NCI-H1436 (cell line): ENCODE measurements at places on chromosomes 6 and 20.

DNA sequence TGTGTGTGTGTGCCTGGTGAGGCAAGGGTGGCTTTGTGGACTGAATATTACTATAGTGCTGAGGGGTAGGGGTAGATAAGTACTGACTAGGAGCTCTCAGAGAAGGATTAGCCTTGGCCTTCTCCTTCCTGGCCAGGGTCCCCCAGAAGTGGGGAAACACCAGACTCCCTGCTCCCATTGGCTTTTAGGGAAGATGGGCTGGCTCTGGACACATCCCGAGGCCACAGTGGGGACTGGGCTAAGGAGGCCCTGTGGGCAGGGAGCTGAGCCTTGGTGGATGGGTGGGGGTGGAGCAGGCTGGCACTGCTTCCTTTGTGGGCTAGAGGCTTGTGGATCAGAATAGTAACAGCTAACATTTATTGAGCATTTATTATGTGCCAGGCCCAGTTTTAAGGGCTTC, 3.1 kb downstream of the EPB41L1 start:
- no peak for DNase-seq

- no peak for DNase-seq
Measured at GRCh38 chr6:55064711-55065420, 109.4 kb upstream of the HCRTR2 start.

DNA sequence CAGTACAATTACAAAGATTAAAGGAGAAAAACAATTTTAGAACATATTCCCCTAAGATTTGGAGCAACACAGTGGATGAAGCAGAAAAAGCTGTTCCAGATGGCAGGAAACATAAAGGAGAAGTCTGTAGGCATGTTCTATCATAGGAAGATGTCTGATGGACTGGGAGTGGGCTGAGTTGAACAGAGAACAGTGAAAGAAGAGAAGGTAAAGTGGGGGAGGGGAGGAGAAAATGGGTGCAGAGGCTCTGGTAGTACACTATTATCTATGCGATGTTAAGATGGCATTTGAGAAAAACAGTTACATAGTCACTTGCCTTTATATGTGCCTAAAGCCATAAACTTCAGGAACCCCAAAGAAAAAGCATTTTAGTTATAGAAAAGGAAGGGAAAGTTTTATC, 4.2 kb upstream of the PHIP start:
- DNase-seq: no peak

- no peak for DNase-seq
Measured at GRCh38 chr6:36688063-36688738, 9.4 kb upstream of the RAB44 start.

DNA sequence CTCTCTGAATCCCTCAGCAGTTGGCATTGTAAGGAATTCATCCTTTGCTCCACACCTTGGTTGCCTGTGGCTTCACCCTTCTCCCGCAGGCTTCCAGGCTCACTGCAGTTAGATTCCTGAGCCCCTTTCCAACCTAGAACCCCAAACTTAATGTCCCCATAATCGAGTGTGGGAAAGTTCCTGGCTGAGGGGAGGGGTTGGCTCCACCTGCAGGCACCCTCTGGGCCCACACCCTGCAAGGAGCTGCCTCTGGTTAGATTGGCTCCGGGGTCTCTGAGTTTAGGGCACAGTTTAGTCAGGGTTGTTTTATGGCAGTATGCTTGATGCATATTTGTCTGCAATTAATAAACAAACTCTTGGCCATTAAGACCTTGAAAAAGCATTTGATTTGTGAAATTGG, 63.4 kb downstream of the MTHFD1L start:
- no peak for DNase-seq

DNA sequence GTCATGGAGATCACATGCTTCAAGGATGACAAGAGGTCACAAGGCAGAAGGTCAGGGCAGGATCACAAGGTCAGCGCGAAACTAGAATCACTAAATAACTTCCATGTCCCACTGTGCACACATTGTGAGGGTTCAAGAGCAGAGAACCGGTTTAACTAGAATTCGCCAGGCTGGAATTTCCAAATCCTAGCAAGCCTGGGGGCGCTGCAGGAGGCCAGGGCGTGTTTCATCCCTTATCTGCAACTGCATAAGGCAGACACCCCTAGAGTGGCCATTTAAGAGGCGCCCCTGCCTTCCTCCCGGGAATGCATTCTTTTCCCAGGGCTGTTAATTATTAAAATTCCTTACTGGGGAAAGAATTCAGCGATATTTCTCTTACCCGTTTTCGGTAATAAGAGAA, 40.2 kb upstream of the SLC22A1 start:
- DNase-seq: no peak

- DNase-seq: peak; percentile 43
Measured at GRCh38 chr20:56187534-56188165, 60.9 kb upstream of the MC3R start.

GRCh38 chr6:151763303-151763702, 44.2 kb upstream of the ESR1 start:
- no peak for DNase-seq

- DNase-seq: no peak
Measured at GRCh38 chr6:154301839-154302752, 54.5 kb downstream of the IPCEF1 start.

GRCh38 chr6:105805501-105806023, 280.6 kb upstream of the PRDM1 start:
- no peak for DNase-seq

DNA sequence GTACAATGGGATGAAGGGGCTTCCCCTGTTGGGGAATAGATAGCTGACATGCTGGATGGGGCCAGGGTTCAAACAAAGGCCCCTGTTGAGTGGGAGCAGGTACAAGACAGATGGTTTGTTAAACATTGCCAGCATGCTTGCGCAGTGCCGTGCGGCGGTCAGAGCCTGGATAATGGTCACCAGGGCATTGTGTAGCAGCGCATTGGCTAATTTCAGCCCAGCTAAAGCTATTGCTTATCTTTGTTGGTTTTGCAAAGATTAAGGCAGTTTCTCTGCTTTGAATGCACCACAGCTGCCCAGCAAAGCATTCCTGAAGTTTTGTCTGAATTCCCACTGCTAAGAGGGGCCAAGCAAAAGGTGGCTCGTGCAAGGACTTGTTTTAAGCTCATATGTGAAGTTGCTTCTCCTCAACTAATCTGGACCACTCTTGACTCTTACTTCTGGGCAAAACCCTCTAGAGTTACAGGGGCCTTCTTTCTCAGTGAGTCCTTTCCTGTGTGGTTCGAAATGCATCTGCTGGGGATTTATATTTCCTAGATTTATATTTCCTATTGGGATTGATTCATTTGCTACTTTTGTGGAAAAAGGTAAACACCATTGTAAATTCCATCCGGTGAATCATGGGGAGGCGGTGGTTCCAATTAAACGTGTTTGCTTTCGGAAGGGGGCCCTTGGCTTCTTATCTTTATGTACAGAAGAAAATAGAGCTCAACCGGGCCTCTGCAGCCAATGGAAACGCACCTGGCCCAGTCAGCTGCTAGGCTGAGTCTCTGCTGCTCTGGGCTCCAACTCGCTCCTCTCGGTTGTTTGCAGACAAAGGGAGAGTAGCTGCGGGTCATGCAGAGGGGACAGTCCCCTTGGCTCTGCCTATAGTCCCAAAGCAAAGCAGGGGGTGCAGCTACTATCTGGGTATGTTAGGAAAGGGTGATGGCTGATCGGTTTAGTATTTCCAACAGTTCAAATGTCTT, 72.1 kb downstream of the FOXA2 start:
- peak; percentile 51 for DNase-seq

- no peak for DNase-seq
Measured at GRCh38 chr6:70651326-70651905, 16.3 kb upstream of the SMAP1 start.

- no peak for DNase-seq
Measured at GRCh38 chr20:47747669-47748031, 37.6 kb downstream of the SULF2 start.
